ENCODE measurements at places on chromosomes 12 and 14. TPM values are rescaled to one million over a fixed set of nuclear protein-coding genes. Genes with fewer than 3 reads are reported as not detected.

- DNase-seq, result peak; percentile 32
- H3K27ac ChIP-seq, result no peak overlapping the region
- H3K4me3 ChIP-seq, result peak overlapping the region; percentile 57
- peaks cover 10% of the 10 kb centered on the region for H3K4me1 ChIP-seq
- no peaks in the 10 kb centered on the region for H3K36me3 ChIP-seq
Observed at GRCh38 chr14:106200541-106201315, 674.3 kb downstream of the TMEM121 start.

The TIMELESS gene
- 49.2 TPM for total RNA-seq

DNA sequence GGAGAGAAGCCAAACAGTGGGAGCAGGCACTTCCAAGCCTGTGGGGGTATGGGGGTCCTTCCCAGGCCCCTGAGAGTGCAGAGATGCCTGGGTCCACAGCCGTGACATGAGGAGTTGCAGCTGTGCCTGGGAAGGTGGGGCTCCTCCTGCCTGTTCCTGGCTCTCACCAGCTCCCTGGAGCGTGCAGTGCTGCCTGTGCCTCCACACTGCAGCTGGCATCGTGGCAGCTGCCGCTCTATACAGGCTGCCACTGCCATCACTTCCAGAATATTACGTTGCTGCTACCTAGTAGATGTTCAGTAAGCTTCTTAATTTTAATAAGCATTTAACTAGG is 223.7 kb downstream of the KCNC2 start:
- no peaks in the 10 kb centered on the region for H3K27me3 ChIP-seq
- no peak overlapping the region for H3K4me3 ChIP-seq
- H3K27ac ChIP-seq, result no peak overlapping the region
- H3K36me3 ChIP-seq, result no peaks in the 10 kb centered on the region

GRCh38 chr12:85825746-85826145 is 10.5 kb downstream of the RASSF9 start:
- DNase-seq, result no peak
- H3K27me3 ChIP-seq, result no peaks in the 10 kb centered on the region

The C12orf57 gene
- total RNA-seq, result 226 TPM

The ADAMTS20 gene
- total RNA-seq, result not detected

DNA sequence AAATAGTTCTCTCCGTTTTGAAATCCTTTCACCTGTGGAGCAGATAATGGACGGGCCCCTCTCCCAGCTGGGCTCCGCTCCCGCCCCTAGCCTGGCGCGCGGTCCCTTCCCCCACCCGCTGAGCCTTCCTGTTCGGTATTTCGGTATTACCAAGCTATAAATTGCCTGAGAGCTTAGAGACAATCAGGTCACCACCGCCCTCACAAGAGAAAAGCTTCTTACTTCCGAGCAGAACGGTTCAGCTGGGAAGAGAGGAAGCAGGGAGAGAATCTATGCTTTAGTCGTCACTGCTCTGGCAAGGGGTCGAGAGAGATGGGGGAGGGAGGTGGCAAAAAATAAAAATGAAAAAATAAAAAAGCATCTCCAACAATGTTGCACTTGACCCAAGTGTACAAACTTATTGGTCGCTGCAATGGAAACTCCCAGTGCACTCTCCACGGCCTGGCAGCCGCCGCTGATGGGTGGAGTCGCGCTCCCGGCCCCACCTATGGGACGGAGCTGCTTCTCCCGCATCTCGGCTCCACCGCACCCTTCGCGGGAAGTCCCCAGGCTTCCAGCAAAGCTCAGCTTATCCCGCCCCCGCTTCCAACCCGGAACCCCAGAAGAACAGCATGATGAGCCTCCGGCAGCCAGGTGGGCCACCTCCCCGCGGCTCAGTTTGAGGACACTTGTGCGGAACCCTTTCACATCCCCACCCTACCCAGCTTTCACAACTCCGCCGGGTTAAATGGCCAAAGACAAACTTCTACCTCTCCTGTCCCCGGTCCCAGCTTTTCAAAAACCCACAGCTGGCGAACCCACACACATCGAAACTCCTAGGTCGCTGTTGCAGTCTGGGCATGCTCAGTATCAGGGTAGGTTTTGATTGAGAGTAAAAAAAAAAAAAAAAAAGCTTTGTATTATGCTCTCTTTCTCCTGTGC is 832 bp upstream of the SYT1 start:
- no peak for DNase-seq
- no peak overlapping the region for H3K27ac ChIP-seq
- no peak overlapping the region for H3K4me3 ChIP-seq
- H3K27me3 ChIP-seq, result peaks cover 17% of the 10 kb centered on the region

GRCh38 chr14:61537563-61538463 is 157.5 kb upstream of the HIF1A start:
- peak overlapping the region; percentile 88 for H3K27ac ChIP-seq
- H3K4me1 ChIP-seq, result peaks cover 68% of the 10 kb centered on the region
- no peaks in the 10 kb centered on the region for H3K27me3 ChIP-seq
- H3K4me3 ChIP-seq, result no peak overlapping the region
- peak; percentile 54 for DNase-seq

The CDK2 gene
- total RNA-seq, result 86.7 TPM

DNA sequence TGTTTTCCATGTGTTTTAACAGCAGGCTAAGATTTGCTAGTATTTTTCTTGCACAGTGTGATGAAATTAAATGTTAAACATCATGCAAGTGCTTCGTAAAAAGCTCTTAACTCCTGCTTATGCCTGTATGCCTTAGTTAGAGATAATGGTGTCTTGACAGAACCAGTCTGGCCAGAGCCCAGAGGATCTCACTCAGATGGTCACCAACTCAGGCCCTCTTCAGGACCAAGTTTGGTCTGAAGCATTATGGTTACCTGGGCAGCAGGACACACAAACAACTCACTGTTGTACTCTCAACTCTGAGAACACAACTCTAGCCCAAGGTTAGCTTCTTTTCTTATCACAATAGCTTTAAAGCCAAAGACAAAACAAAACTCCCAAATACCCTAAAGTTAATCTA is 115.4 kb downstream of the KIF21A start:
- no peak for DNase-seq
- H3K27me3 ChIP-seq, result no peaks in the 10 kb centered on the region
- no peak overlapping the region for H3K4me3 ChIP-seq
- H3K27ac ChIP-seq, result no peak overlapping the region

DNA sequence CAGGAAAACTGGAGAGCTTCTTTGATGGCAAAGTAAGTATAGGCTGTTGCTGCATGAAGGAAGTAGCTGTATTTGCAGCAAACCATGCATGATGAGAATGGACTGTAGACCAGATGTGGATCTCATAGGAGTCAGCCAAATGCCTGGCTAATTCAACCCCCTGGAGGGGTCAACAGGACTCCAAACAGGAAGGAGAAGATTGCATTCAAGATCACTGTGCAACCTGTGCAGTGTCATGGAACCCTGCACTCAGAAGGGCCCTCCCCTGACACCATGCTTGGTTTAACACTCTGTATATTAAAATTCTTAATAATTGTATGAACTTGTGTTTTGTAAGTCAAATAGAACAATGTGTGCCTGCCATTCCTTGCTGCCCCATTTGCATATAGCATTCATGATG is 225.1 kb upstream of the FSCB start:
- no peaks in the 10 kb centered on the region for H3K36me3 ChIP-seq
- H3K27ac ChIP-seq, result no peak overlapping the region
- no peaks in the 10 kb centered on the region for H3K4me1 ChIP-seq
- no peak for DNase-seq
- no peak overlapping the region for H3K4me3 ChIP-seq

GRCh38 chr12:34625116-34625515 is 602.8 kb downstream of the ALG10 start:
- H3K36me3 ChIP-seq, result no peaks in the 10 kb centered on the region
- no peak overlapping the region for H3K27ac ChIP-seq
- no peaks in the 10 kb centered on the region for H3K27me3 ChIP-seq
- no peaks in the 10 kb centered on the region for H3K4me1 ChIP-seq
- no peak for DNase-seq

DNA sequence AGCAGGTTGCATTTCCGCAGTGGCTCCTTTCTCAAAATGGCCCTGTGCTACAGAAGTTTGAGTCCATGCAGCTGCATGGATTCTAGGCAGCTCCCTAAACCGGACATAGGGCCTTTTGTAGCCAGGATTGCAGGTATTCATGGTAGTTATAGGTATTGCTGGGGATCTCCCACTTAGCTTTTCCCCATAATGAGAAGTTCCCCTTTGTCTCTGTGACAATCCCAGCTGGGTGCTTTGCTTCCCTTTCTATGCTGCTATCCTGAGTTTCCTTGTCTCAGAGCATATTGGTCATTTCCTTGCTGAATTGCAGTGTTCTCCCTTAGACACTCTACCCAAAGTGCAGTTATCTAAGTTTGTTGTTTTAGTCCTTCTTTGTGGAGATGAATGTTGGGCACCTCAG is 120.9 kb upstream of the MIS18BP1 start:
- DNase-seq, result no peak
- no peak overlapping the region for H3K27ac ChIP-seq
- H3K27me3 ChIP-seq, result peaks cover 1% of the 10 kb centered on the region
- H3K36me3 ChIP-seq, result no peaks in the 10 kb centered on the region

The RNASE3 gene
- total RNA-seq, result not detected

DNA sequence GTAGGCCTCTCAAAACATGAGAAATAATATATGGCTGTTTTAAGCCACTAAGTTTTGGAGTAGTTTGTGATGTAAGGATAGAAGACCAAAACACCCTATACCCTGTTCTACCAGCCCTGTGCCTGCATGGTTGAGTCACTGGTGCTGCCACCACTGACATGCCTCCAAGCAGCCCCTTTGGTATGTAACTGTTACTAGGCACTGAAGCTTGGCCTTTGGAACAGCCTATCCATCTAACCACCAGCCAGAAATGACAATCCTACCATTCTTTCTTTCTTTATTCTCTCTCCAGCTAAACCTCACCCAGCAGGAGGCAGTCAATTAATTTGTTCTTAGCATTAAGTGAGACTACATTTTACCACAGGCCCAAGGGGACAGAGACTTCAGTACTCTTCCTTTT is 240.3 kb downstream of the MSRB3 start:
- no peaks in the 10 kb centered on the region for H3K27me3 ChIP-seq
- H3K4me1 ChIP-seq, result no peaks in the 10 kb centered on the region
- H3K4me3 ChIP-seq, result no peak overlapping the region
- no peaks in the 10 kb centered on the region for H3K36me3 ChIP-seq
- no peak overlapping the region for H3K27ac ChIP-seq

The ANAPC7 gene
- total RNA-seq, result 52.9 TPM

The FRMD6 gene
- 2.7 TPM for total RNA-seq

DNA sequence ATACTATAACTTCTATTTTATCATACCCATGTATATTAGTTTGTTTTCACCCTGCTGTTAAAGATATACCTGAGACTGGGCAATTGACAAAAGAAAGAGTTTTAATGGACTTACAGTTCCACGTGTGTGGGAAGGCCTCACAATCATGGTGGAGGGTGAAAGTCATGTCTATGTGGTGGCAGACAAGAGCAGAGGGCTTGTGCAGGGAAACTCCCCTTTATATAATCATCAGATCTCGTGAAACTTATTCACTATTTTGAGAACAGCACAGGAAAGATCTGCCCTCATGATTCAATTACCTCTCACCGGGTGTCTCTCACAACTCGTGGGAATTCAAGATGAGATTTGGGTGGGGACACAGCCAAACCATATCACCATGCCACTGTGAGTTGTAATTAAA is 135.8 kb downstream of the SYNE2 start:
- H3K27ac ChIP-seq, result no peak overlapping the region
- H3K4me1 ChIP-seq, result peaks cover 16% of the 10 kb centered on the region
- no peaks in the 10 kb centered on the region for H3K27me3 ChIP-seq
- H3K36me3 ChIP-seq, result peaks cover 25% of the 10 kb centered on the region
- no peak overlapping the region for H3K4me3 ChIP-seq

DNA sequence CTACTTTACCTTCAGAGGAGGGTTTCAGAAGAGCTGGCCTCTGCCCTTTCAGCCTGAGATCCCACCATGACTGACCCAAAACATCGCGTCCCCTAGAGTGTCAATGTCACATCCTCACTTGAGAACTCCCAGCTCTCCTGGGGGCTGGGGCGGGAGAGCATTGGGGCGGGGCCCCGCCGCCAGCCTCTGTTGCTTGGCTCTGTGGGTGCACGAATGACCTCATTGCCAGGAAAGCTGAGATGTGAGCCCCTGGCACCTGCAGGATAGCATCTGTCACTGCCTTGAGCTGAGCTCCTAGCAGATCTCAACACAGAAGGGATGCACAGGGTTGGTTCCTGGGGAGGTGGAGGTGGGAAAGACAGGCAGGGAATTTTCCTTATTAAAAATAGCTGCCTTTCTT is 20.6 kb upstream of the MYL2 start:
- H3K4me3 ChIP-seq, result no peak overlapping the region
- no peaks in the 10 kb centered on the region for H3K36me3 ChIP-seq
- no peak overlapping the region for H3K27ac ChIP-seq
- H3K27me3 ChIP-seq, result peaks cover 12% of the 10 kb centered on the region
- peaks cover 5% of the 10 kb centered on the region for H3K4me1 ChIP-seq
- DNase-seq, result no peak

GRCh38 chr14:71365361-71365760 is 458.1 kb downstream of the PCNX1 start:
- H3K4me3 ChIP-seq, result no peak overlapping the region
- H3K4me1 ChIP-seq, result peaks cover 41% of the 10 kb centered on the region
- H3K27ac ChIP-seq, result no peak overlapping the region
- DNase-seq, result no peak

DNA sequence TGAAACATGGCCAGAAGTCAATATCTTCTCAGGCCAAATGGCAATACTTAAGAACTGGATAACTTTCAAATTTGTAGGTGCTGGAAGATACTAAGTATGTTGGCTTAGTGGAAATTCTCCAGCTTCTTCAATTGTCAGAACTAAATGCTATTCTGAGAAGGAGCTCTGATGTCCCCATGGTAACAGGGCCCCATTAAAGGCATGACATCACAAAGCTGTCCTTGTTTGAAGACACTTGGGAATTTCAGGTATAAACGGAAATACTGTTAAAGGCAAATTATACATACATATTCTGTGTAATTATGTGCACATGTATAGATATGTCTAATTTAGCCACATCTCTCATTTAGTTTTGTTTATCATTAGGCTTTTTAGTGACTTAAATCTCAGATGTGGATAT is 210.0 kb upstream of the SEL1L start:
- H3K27ac ChIP-seq, result no peak overlapping the region
- H3K4me3 ChIP-seq, result no peak overlapping the region
- H3K27me3 ChIP-seq, result no peaks in the 10 kb centered on the region

DNA sequence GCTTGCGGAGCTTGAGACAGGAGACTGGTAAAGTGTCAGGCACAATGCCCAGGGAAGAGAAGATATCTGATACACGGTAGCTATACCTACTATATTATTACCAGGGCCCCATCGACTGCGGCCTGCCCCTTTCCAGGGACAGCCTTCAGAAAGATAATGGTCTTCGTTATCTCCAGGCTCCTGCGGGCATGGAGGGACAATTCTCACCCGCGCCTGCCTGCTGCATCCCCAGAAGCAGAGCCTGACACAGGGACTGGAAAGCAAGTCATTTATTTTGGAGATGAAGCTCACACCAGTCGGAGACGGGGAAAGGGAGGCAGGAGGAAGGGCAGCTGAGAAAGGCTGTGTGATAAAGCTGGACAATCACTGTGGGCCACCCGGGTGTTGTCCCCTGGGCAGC is 67.9 kb upstream of the FAM222A start:
- H3K4me3 ChIP-seq, result no peak overlapping the region
- H3K36me3 ChIP-seq, result no peaks in the 10 kb centered on the region
- H3K27ac ChIP-seq, result no peak overlapping the region
- H3K27me3 ChIP-seq, result peaks cover 9% of the 10 kb centered on the region
- no peaks in the 10 kb centered on the region for H3K4me1 ChIP-seq
- DNase-seq, result no peak

The POTEG gene
- not detected for total RNA-seq

The RHOJ gene
- total RNA-seq, result not detected

All from activated CD8-positive, alpha-beta T cell treated with anti-CD3 and anti-CD28 coated beads for 36 hours (primary cell).